ENCODE measurements at places on chromosomes 6 and 20.

DNA sequence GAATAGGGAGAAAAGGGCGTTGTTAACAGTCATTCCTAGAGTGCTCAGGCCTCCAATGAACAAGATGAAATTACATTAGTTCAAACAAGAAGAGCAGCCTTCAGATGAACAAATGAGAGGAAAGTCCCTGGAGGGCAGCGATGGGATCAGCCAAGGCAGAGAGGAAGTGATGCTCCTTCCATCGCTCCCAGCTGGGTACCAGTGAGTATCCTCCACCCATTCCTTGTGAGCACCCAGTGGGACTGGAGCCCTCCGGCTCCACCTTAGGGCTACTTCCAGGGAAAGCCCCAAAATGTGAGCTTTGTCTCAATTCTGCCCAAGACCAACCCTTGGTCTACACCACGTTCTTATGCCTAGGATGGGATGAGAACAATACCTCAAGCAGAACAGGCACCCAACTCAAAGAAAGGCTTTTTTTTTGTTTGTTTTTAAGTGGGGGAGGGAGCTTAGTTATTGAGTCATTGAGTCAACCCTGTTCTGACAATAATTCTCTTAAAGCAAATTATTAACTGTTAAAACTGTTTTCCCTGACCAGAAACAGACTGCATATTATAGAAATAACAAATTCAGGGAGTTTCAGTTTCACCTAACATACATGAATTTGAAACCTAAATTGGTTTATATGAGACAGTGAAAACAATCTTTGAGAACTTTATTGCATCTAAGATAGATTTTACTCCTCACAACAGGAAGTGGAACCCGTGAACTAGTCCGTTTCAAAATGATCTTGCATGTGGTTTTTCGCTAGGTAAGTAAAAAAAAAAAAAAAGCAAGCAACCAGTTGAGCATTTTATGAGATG lies 106.9 kb downstream of the IPCEF1 start:
- DNase-seq, result no peak

- DNase-seq, result no peak
Observed at GRCh38 chr6:4153514-4153985, 18.2 kb upstream of the ECI2 start.

GRCh38 chr20:20837574-20838021 lies 125.2 kb upstream of the RALGAPA2 start:
- DNase-seq, result peak; percentile 28

GRCh38 chr6:137973201-137973600 lies 106.1 kb downstream of the TNFAIP3 start:
- no peak for DNase-seq

- no peak for DNase-seq
Observed at GRCh38 chr20:35009665-35010328, 54.1 kb downstream of the MYH7B start.

- no peak for DNase-seq
Observed at GRCh38 chr6:166588691-166589336, 2.3 kb upstream of the RAMACL start.

GRCh38 chr6:37204014-37204751 lies 34.2 kb downstream of the PIM1 start:
- no peak for DNase-seq

DNA sequence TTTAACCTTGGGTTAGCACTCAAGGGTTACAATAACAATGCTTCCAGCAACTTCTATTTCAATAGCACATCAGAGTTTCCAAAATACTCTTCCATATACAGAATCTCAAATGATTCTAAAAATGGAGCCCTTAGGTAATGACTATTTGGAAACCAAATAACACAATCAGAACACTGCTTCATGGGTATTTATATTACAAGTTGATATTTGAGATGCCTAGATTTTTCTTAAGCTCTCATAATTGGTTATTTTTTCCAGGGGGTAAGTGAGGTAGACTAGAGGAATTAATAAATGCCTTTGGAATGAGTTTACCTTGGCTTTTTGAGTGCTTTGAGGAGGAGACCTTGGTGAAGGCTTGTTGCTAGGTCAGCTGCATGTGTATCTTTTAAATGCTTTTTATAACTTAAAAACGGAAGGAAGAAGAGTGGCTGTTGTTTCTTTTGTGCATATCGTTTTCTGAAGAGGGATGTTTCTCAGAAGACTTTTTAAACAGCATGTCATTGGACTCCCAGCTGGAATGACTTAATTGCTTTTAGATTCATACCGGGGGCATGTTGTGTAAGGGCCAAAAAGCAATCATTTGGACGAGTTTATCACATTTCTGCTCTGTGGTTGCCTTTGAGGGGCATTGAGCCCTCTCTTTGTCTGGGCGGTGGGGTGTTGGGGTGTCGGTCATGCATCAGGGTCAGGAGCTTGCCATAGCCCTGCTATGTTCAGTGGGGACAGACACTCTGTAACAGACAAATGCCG lies 186.0 kb downstream of the DTNBP1 start:
- no peak for DNase-seq

- no peak for DNase-seq
Observed at GRCh38 chr6:53321701-53322100, 27.0 kb downstream of the ELOVL5 start.

- no peak for DNase-seq
Observed at GRCh38 chr20:16246870-16247269, 326.4 kb downstream of the KIF16B start.
